ENCODE measurements at places on chromosomes 12 and 14.

DNA sequence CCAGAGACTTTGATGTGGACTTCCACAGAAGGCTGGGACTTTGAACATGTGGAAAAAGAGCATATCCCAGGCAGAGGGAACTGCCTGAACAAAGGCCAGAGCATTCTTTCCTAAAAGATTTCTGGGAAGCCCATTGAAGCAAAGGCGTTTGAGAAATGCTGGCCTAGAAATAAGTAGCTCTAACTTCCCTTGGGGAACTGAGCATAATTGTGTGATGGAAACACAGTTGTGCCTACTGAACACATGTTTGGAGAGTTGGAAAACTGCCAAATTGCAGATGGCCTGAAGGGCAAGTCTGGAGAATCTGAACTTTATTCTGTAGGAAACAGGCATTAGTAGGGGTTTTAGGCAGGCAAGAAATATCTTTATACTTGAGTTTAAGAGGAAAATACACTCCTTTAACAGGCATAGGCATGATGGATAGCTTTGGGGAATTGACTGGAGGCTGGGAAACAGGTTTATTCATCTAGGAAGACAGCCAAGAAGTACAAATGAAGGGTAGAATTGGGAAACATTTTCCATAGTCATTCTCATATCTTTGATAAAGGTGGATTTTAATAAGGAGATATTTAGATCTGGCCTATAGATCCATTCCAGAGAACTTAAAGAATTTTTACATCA, 134.1 kb downstream of the TPH2 start:
- peaks cover 8% of the 10 kb centered on the region for H3K36me3 ChIP-seq
- peaks cover 17% of the 10 kb centered on the region for H3K4me1 ChIP-seq
- no peak overlapping the region for H3K4me3 ChIP-seq
- peaks cover 2% of the 10 kb centered on the region for H3K27me3 ChIP-seq
- DNase-seq: no peak

DNA sequence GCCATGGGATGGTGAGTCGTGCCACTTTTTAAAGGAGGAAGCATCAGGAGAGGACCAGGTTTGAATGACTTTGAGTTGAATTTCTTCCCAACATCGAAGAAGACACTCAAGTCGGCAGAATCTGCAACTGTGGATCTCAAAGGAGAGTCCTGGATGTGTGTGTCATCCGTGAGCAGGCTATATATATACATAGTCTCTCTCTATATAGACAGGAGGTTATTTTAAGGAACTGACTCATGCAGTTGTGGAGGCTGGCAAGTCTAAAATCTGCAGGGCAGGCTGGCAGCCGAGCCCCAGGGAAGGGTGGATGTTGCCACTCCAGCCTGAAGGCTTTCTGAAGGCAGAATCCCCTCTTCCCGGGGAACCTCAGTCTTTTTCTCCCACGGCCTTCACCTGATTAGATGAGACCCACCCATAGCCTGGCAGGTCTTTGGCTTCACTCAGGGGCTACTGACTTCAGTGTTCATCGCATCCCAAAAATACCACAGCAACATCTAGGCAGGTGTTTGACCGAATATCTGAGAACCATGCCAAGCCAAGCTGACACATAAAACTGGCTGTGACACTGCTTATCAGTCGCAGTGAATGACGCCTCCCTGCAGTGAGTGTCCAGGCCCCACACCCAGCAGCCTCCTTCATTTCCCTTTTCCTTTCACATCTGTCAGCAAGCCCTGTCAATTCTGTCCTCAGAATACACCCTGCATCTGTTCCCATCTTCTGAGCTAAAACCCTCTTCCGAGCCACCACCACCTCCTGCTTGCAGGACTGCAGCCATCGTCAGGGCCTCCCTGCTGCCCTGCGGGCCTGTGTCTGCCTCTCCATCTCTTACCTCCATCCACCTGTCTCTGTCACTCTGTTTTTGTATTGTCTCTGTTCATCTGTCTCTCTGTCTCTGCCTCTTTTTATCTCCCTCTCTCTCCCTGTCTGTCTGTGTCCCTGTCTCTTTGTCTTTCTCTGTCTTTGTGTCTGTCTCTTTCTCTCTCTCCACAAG, 54.0 kb downstream of the ZNF664 start:
- H3K36me3 ChIP-seq: peaks cover 3% of the 10 kb centered on the region
- H3K27ac ChIP-seq: peak overlapping the region; percentile 15
- peak overlapping the region; percentile 0 for H3K4me3 ChIP-seq
- DNase-seq: no peak
- H3K27me3 ChIP-seq: peaks cover 7% of the 10 kb centered on the region

- H3K27me3 ChIP-seq: peaks cover under 1% of the 10 kb centered on the region
- H3K27ac ChIP-seq: no peak overlapping the region
Observed at GRCh38 chr12:11719678-11720099, 70.2 kb downstream of the ETV6 start.

DNA sequence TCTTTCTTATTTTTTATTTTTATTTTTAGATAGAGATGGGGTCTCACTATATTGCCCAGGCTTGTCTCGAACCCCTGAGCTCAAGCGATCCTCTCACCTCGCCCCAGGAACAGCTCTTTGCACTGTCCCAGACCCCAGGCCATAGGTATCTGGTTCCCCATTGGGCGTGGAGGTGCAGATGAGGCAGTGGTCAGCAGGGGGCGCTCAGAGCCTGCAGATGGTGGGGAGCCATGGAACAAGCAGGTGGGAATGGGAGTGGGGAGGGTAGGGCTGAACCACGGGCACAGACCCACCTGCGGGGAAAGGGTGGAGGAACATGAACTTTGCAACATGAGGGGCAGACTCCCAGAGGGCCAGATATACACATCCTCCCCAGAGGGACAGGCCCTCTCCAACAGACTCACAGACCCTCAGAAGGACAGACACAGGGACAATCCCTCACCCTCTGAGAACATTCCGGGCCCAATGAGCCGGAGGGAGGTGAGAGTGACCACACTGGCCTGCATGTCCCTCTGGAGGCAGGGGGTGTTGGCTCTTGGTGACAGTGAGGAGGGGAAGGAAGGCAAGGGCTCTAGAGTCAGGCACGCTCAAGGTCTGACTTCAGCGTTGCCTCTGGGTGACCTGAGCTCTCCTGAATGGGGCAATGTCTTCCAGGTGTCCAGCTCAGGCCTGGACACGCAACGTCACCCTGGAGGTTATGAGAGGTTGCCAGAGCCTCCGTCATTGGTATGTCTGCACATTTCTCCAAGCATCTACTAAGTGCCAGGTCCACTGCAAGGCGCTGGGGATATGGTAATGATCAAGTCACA, 34.9 kb downstream of the KRT80 start:
- H3K27me3 ChIP-seq: peaks cover 2% of the 10 kb centered on the region
- H3K27ac ChIP-seq: no peak overlapping the region
- H3K4me1 ChIP-seq: no peaks in the 10 kb centered on the region
- H3K4me3 ChIP-seq: no peak overlapping the region
- H3K36me3 ChIP-seq: no peaks in the 10 kb centered on the region

- no peak for DNase-seq
- no peaks in the 10 kb centered on the region for H3K4me1 ChIP-seq
Observed at GRCh38 chr12:1322821-1323220, 271.6 kb downstream of the FBXL14 start.

GRCh38 chr12:51531978-51532497, 59.0 kb upstream of the SCN8A start:
- peaks cover 15% of the 10 kb centered on the region for H3K27me3 ChIP-seq
- peak; percentile 85 for DNase-seq
- H3K4me1 ChIP-seq: peaks cover 41% of the 10 kb centered on the region
- H3K36me3 ChIP-seq: no peaks in the 10 kb centered on the region
- H3K4me3 ChIP-seq: peak overlapping the region; percentile 76

DNA sequence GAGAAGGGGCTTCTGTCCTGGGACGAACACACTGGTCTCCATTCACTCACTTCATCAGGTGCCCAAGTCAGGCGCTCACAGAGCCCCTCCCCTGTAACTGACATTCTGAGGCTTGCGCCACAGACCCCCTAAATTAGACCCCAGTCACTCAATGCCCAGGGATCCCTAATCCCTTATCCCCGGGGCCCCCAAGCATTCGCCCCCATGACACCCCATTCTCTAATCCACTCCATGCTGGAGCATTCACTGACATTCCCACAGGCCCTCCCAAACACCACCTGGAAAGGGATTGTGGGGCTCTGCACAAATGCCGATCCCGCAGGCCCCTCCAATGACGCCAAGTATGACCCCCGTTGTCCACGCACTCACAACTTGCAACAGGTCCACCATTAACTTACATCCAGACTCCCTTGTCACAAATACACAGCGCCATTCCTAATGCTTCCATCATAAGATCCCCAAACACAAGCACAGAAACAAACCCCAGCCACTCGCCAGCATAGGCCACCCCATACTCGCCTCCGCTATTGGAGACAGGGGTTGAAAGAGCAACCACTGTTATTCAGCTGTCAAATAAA, 1.5 kb downstream of the ZNF605 start:
- H3K36me3 ChIP-seq: peaks cover 32% of the 10 kb centered on the region
- H3K27ac ChIP-seq: peak overlapping the region; percentile 90
- peaks cover 26% of the 10 kb centered on the region for H3K27me3 ChIP-seq
- no peak for DNase-seq
- H3K4me1 ChIP-seq: peaks cover 8% of the 10 kb centered on the region

- H3K4me3 ChIP-seq: no peak overlapping the region
- H3K4me1 ChIP-seq: no peaks in the 10 kb centered on the region
- H3K27ac ChIP-seq: no peak overlapping the region
- peaks cover 5% of the 10 kb centered on the region for H3K36me3 ChIP-seq
- DNase-seq: no peak
Observed at GRCh38 chr12:58841058-58841798, 79.1 kb downstream of the LRIG3 start.

GRCh38 chr12:4933411-4933810, 23.7 kb downstream of the KCNA1 start:
- H3K4me1 ChIP-seq: no peaks in the 10 kb centered on the region
- no peak overlapping the region for H3K27ac ChIP-seq
- no peak overlapping the region for H3K4me3 ChIP-seq

- no peaks in the 10 kb centered on the region for H3K36me3 ChIP-seq
- no peak for DNase-seq
- H3K27ac ChIP-seq: peak overlapping the region; percentile 95
Observed at GRCh38 chr14:30559638-30560091, 707 bp downstream of the G2E3 start.

DNA sequence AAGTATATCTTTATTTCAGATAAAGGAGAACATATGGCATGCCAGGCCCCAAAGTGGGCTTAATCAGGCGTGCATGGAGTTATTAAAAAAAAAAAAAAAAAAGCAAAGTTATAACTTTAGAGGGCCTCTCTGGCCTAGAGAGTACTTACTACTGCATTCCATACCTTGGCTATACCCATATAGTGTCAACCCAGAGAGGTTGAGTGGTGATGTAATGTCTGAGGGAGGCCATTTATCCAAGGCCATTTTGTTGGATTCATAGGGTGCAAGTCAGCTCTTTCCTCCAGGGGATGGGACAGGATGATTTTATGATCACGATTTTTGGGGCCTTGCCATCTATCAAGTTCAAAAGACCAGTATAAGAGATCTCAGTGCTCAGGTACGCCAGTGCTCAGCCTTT, 66.4 kb downstream of the DCAF5 start:
- no peaks in the 10 kb centered on the region for H3K27me3 ChIP-seq
- H3K4me1 ChIP-seq: peaks cover 11% of the 10 kb centered on the region
- H3K4me3 ChIP-seq: no peak overlapping the region
- H3K36me3 ChIP-seq: no peaks in the 10 kb centered on the region
- H3K27ac ChIP-seq: no peak overlapping the region

DNA sequence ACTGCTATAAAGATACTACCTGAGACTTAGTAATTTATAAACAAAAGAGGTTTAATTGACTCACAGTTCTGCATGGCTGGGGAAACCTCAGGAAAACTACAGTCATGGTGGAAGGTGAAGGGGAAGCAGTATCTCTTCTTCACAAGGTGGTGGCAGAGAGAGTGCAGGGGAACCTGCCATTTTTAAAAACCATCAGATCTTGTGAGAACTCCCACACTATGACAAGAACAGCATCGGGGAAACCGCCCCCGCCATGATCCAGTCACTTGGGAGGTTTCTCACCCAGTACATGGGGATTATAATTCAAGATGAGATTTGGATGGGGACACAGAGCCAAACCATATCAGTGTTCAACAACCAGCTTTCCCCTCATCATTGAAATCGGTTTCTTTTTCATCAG, 49.9 kb downstream of the AEBP2 start:
- H3K4me1 ChIP-seq: peaks cover 5% of the 10 kb centered on the region
- H3K27ac ChIP-seq: no peak overlapping the region
- no peak for DNase-seq
- H3K36me3 ChIP-seq: no peaks in the 10 kb centered on the region
- H3K27me3 ChIP-seq: no peaks in the 10 kb centered on the region

DNA sequence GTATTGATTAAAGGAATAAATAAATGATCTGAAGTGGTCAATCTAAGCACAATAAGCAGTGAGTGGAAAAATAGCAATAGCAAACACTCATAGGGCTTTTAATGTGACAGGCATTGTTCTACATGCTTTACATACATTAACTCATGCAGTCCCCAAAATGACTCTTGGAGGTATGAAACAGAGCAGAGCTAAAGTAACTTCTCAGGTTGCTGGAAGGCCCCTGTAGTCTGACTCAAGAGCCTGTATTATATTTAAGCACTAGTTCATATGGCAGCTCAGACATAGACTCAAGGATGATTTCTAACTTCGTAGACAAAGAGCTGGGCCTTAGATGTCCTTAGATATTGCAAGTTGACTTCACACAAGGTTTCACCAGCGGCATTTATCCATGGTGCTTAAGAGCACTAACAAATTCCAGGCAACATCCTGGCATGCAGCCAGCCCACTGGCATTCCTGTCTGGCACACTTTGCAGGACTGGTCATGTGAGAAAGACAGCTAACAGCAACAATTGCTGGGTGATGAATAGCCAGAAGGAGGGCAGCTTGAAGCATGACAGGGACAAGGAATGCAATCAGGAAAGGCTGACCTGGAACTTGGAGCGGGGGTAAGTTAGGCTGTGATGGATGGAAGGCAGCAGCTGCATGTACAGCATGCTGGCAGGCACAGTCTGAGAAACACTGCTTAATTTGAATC, 22.9 kb upstream of the KTN1 start:
- no peaks in the 10 kb centered on the region for H3K27me3 ChIP-seq
- H3K36me3 ChIP-seq: peaks cover 4% of the 10 kb centered on the region
- H3K4me1 ChIP-seq: no peaks in the 10 kb centered on the region
- no peak for DNase-seq

GRCh38 chr12:78087363-78087675, 256.6 kb downstream of the NAV3 start:
- no peak for DNase-seq
- no peaks in the 10 kb centered on the region for H3K4me1 ChIP-seq
- no peaks in the 10 kb centered on the region for H3K27me3 ChIP-seq
- no peak overlapping the region for H3K27ac ChIP-seq

GRCh38 chr12:17028348-17028747, 422.4 kb upstream of the LMO3 start:
- peaks cover 4% of the 10 kb centered on the region for H3K4me1 ChIP-seq
- no peak overlapping the region for H3K4me3 ChIP-seq
- no peaks in the 10 kb centered on the region for H3K36me3 ChIP-seq
- H3K27ac ChIP-seq: no peak overlapping the region
- H3K27me3 ChIP-seq: no peaks in the 10 kb centered on the region
- no peak for DNase-seq

DNA sequence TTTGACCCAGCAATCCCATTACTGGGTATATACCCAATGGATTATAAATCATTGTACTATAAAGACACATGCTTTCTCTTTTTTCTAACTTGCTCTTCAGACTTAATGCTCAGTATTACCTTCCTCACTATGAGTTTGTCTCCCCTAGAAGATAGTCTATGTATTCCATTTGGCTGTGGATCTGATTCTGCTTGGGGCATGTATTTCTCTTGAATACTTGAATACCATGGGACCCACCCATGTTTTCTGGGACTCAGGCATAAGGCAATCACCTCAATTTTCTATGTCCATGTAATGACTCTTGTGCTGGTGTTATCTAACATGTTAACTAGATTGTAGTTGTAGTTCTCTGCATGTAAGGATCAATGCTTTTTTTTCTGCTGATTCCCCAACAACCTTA, 70.4 kb upstream of the PPM1H start:
- no peaks in the 10 kb centered on the region for H3K4me1 ChIP-seq
- H3K27ac ChIP-seq: no peak overlapping the region
- no peak for DNase-seq
- H3K36me3 ChIP-seq: no peaks in the 10 kb centered on the region
- peaks cover 2% of the 10 kb centered on the region for H3K27me3 ChIP-seq
